ENCODE measurements at places on chromosomes 1 and 21.

GRCh38 chr1:31642897-31643296 lies 1.8 kb downstream of the PEF1 start:
- DNase-seq, result no peak

- DNase-seq, result peak; percentile 84
Observed at GRCh38 chr1:184296466-184297243, 90.2 kb upstream of the C1orf21 start.

DNA sequence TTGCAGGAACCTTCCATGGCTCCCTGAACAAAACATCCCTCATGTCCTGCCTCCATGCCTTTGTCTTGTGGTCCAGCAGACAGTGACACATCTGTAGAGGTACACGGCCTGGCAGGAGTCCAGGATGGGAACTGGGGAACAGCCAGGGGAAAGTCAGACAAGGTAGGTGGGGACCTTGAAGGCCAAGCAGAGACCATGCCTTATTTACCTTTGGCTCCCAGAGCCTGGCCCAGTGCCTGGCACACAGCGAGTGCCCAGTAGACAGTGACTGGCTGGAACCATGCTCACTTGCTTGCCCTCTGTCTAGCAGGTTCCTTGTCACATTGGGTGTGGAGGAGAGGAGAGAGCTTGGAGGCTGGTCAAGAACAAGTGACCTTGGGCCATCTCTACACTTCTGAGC lies 81.0 kb downstream of the BCAR3 start:
- DNase-seq, result no peak

DNA sequence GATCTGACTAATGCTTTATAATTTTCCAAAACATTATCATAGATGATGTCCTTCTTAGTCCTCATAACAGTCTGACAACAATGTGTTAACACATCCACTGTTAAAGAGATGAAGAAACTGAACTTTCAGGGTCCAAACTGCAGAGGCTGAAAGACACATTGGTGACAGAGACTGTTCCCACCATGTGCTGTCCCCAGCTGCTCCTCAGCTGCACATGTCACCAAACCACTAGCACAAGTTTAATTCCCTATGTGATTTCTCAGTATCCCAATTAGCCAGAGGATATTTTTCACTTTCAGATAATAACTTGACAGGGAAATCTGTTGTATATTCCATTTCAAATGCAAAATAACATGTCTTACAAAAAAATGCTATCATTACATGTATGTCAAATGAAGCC lies 24.6 kb downstream of the LAMC2 start:
- no peak for DNase-seq

DNA sequence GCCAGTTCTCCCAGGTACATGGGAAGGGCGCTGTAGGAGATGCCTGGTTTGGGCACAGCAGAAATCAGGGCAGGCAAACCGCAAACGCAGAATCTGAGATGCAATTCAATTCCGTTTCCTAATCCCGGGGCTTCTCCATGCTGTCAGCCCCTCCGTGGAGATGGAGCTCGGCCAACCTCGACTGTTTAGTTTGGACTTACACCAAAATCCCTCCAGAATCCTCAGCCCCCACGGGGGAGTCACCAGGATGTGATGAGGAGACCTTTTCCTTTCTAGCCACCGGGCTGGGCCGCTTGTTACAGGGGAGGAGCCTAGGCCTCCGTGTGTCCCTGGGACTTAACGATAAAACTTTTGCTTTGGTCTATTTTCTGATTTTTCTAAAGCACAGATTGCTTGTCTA lies 7.9 kb downstream of the SLC2A7 start:
- no peak for DNase-seq

DNA sequence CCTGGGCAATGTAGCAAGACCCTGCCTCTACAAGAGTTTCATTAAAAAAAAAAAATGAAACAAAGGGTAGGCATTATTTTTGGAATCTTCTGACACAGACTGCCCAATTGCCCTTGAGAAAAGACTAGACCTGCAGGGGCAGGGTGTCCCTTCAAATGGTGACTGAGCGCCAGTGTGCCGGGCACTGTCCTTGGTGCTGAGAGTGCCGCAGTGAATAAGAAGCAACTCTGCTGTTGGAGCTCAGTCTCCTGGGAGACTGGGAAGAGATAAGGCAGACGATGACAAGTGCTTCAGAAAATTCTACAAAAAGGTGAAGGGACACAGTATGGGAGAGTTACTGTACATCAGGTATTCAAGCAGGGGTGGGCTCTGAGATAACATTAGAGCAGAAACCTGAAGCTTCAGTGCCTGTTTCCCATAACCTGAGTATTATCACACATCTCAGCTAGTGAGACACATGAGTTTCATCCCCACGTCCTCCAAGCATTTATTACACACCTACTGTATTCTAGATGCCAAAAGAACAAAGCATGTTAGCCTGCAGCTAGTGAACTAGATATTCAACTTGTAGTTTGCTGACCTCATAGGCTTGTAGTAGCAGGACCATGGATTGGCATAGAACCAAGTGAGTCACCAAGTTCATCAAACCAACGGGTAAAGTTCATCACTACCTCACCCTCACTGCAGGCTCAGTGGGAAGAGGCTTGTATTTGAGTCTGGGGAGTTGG lies 18.4 kb upstream of the RPL11 start:
- DNase-seq, result peak; percentile 63

DNA sequence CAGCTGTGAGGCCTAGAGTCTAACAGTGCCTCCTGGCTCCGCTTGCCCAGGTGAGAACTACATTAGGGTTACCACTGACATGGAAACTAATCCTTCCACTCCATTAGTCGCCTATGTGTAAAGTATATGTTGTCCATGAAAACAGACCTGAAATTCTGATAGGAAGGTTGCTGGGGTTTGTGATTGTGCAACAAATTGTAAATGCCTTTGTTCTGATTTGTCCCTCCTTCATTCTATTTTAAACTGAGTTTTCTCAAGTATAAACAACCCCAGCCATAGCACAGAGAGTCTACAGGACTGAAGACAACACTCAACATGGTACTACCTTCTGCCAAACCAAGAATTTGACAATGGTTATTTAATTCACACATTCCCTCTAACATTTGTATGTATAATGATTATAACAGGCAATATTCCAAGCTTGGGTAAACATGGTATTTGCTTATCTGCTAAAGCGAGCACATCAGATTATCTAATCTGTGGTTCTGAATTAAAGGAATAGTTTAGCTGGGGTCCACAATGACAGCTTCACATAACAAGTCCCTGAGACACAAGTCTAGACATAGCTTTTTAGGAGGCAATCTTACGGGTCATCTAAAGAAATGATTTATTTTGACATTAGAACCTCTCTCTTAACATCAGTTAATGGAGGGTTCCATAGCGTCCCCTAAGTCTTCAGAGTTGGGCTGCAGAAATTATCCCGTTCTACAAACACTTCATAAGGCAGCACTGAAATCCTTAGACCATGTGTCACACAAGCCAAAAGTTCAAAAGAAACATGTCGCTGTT lies 633.0 kb downstream of the SMYD3 start:
- DNase-seq, result no peak

- DNase-seq, result no peak
Observed at GRCh38 chr1:219039682-219040154, 134.0 kb upstream of the LYPLAL1 start.

DNA sequence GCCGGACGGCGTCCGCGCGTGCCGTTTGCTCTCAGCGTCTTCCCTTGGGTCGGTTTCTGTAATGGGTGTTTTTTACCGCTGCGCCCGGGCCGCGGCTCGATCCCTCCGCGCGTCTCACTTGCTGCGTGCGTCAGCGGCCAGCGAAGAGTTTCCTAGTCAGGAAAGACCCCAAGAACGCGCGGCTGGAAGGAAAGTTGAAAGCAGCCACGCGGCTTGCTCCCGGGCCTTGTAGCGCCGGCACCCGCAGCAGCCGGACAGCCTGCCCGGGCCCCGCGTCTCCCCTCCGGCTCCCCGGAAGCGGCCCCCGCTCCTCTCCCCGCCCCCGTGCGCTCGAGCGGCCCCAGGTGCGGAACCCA lies 159.8 kb downstream of the RUNX1 start:
- peak; percentile 73 for DNase-seq

DNA sequence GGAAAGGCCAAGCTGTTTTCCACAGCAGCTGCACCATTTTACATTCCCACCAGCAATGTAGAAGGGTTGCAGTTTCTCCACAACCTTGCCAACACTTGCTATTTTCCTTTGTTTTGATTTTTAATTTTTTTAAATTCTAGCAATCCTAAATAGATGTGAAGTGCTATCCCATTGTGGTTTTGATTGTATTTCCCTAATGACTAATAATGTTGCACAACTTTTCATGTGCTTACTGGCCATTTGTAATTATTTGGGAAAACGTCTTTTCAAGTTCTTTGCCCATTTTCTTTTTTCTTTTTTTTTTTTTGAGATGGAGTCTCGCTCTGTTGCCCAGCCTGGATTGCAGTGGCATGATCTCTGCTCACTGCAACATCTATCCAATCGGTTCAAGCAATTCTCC lies 53.9 kb downstream of the VCAM1 start:
- DNase-seq, result no peak

DNA sequence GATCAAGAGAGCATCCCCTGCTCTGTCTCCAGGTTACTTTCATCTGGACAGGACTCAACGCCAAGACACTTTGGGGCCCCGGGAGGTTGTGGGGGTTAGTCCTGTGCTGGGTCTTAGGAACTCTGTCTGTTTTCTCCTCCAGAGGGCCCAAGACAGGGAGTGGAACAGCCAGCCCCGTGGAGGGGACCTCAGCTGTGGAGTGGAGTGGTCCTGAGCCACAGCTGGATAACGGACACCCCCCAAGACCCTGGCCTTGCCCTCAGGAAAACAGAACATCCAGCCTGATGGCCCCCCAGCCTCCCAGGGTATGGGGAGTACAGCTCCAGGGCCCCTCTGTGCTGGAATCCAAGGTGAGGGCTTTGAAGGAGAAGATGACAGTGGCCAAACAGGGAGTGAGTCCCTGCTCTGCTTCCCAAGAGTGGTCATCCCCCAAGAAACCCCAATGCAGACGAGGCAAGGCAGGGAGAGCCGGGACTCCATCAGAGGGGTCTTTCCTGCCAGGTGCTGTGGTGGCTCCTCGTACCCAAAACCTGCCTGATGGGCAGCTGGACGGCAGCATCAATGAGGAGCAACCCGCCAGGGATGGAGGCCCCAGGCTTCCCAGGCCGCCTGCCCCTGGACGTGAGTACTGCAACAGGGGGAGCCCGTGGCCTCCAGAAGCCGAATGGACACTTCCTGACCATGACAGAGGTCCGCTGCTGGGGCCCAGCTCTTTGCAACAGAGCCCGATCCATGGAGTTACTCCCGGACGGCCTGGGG lies 3.5 kb downstream of the KIAA1614 start:
- no peak for DNase-seq

DNA sequence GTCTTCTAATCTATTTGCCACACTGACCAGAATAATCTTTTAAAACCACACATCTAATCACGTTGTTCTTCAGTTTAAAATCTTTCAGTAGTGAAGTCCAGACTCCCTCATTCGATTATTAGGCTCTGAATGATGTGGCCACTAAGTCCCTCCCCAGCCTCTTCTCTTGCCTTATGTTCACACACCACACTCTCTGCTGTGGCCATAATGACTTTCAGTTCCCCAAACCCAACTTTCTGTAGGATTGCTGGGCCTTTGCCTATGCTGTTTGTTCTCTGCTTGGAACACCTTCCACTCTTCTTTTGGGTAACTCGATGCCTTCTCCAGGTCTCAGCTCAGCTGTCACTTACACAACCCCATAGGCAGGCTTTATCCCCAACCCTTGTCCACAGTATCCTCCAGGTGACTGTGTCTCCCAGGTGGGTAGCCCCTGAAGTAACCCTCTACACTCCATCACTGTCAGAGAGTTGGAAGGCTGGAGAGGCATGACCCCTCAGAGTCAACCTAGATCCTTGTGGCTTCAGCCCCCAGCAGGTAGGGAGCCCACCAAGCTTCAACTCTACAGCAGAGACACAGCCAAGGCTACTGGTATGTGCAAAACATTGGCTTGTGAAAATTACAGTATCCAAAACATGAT lies 8.4 kb upstream of the SLC37A1 start:
- DNase-seq, result no peak

DNA sequence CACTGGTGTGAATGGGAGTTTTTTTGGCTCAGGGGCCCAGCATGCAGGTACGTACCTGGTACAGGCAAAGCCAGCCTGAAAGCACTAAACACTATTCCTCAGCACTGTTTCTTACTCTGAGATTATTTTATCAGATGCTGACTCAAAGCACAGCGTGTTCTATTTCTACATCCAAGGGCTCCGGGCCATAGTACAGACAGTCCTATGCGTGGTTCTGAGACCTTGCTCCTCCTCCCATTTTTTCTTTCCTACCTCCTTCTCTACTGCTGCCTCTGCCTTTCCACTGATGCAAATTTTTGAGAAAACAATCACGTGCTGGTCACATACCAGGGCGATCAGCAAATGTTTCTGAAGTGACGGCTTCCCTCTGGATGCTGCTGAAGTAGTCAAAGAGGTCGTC lies 36.3 kb downstream of the PDPN start:
- DNase-seq, result no peak

- DNase-seq, result peak; percentile 18
Observed at GRCh38 chr21:42027822-42028765, 17.9 kb upstream of the ZBTB21 start.

DNA sequence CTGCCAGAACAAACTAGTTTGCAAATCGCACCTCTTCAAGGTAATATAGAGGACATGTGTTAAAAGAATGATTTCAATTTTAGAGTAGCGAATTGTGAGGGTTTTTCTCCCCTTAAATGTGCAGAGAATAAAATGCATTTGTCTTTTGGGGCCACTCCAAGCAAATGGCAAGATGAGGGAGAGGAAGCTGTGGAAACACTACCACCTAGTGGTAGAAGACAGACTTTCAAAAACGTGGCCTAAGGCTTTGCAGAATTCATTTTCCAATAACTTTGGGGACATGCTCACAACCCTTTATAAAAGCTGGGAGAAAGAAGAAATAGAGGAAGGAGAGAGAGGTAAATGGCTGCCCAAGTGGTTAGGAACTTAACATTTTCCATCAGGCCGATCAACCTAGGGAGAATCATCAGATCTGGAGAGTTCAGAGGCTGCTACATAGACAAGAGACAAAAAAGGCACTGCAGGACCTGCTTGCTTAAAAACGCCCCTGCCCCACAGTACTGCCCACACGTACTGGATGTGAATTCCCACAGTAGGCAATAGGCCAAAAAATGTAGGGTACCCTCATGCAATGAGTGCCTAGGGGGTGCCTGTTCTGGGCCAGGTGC lies 15.7 kb upstream of the RCAN1 start:
- peak; percentile 71 for DNase-seq

DNA sequence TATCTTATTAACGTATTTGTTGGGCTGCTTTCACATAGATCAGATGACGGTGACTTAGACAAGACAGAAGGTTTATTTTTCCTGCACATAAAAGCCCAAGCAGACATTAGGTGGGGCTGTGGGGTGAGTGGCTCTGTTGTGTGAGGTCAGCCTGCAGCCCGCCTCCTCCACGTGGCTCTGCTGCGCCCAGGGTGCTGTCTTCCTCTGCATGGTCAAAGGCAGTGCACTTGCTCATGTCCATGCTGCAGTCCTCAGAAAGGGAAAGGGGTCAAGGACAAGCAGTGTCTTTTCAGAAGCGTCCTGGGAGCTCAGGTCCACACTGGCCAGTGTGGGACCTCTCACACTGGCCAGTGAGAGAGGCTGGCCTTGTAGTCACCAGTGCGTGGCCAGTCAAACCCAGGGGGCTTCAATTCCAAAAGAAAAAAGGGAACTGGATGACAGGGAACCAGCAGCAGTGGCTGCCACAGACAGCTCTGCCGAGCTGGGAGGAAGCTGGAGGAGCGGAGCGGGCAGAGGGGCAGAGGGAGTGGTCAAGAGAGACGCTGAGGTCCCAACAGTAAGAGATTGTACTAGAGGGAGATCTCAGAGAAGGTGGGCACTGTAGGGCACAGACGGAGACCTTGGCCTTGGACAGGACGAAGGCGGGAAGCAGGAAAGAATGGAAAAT lies 35.9 kb upstream of the SLC45A1 start:
- DNase-seq, result peak; percentile 8
